ENCODE measurements at places on chromosomes 6 and 20. TPM values are rescaled to one million over a fixed set of nuclear protein-coding genes. Genes with fewer than 3 reads are reported as not detected.

Gene TCF15
- 0.23 TPM for total RNA-seq

Gene SCRT2
- total RNA-seq = not detected

Gene AIG1
- 20.0 TPM for total RNA-seq

Gene TCP11
- not detected for total RNA-seq

Gene SEL1L2
- not detected for total RNA-seq

Gene NKAIN4
- total RNA-seq = not detected

Gene MDFI
- not detected for total RNA-seq

Gene IRF4
- 439 TPM for total RNA-seq

Gene ANGPT4
- not detected for total RNA-seq

Gene PTCHD4
- not detected for total RNA-seq

Gene TRIM10
- not detected for total RNA-seq

Gene TMEM200A
- total RNA-seq = 0.20 TPM

Gene KPNA5
- total RNA-seq = 10.9 TPM

Gene C2
- 1.4 TPM for total RNA-seq

Gene MRAP2
- not detected for total RNA-seq

Gene DCDC2
- total RNA-seq = not detected

Data from activated CD8-positive, alpha-beta T cell treated with anti-CD3 and anti-CD28 coated beads for 36 hours (primary cell).